ENCODE measurements at places on chromosomes 7 and 10.

- DNase-seq: no peak
Measured at GRCh38 chr7:83325083-83325482, 162.4 kb upstream of the PCLO start.

GRCh38 chr7:92740700-92741126 is 95.7 kb downstream of the CDK6 start:
- no peak for DNase-seq

DNA sequence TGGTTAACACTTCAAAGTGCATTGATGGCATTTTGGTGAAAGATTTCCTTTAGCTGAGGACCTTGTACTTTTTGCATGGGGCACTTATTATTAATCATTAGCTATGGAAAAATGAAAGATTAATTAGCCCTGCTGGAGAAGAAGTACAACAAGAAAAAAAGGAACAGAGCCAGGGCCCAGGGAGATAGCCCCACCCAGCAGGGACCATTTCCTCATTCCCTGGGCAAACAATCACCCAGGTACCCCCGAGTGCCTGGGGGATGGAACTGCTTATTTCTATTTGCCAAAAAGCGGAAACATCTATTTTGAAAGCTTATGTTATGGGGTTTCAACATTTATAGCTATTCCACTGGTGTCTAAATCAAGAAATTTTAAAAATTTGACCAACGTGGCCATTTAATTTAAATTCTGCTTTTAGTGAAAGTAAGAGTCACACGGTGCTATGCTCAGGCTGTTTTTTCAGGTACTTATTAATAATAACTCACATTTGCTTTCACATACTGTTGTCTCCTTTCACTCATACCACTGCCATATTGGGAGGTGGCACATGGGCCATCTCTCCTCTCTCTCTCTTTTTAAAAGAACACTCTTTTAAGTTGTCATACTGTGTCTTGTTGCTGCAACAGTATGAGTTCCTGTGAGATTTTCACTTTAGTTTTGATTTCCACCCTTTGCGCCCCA is 143.6 kb upstream of the KIF5B start:
- no peak for DNase-seq

GRCh38 chr10:71367271-71367670 is 29.4 kb upstream of the CDH23 start:
- DNase-seq: no peak

DNA sequence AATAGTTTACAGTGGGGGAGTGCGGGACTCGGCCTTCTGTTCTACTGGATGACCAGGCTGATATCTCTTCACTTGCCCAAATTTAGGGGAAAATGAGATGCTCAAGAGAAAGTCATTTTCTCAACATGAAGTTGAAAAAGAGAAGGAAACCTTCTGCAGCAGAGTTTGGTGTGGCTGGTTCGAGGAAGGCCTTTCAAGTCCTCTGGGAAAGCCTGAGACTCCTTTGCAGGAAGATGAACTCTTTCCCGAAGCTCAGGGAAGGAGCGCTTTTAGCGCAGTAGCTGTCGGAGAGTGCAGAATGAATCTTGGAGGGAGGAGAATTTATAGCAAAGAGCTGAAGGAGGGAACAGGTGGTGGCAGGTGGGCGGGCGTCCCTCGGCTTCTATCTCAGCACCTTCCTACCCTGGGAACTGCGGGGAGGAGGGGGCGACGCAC is at the start of gene ATOH7:
TSS of gene ATOH7 (minus strand) at position 297 of the 435 bp plus-strand sequence. CDS start 436 bp downstream, outside the sequence.
- DNase-seq: no peak

- no peak for DNase-seq
Measured at GRCh38 chr10:63005246-63005645, 127.9 kb upstream of the NRBF2 start.

- DNase-seq: no peak
Measured at GRCh38 chr7:150962553-150963399, 15.3 kb downstream of the KCNH2 start.

GRCh38 chr7:44547536-44548231 is 6.6 kb upstream of the NPC1L1 start:
- no peak for DNase-seq

- no peak for DNase-seq
Measured at GRCh38 chr7:92699560-92699959, 109.4 kb upstream of the FAM133B start.

- DNase-seq: no peak
Measured at GRCh38 chr7:7254908-7255307, 72.6 kb downstream of the C1GALT1 start.

GRCh38 chr7:80711531-80711930 is 73.1 kb downstream of the CD36 start:
- no peak for DNase-seq

- no peak for DNase-seq
Measured at GRCh38 chr7:127978421-127978820, 52.8 kb downstream of the LRRC4 start.

- DNase-seq: no peak
Measured at GRCh38 chr7:114660126-114660486, 245.5 kb downstream of the FOXP2 start.

Data from stimulated activated CD8-positive, alpha-beta memory T cell treated with anti-CD3 and anti-CD28 coated beads, Interleukin-2, amount 100 ng/mL, for 1 hour (primary cell).